ENCODE measurements at places on chromosomes 3 and 15.

DNA sequence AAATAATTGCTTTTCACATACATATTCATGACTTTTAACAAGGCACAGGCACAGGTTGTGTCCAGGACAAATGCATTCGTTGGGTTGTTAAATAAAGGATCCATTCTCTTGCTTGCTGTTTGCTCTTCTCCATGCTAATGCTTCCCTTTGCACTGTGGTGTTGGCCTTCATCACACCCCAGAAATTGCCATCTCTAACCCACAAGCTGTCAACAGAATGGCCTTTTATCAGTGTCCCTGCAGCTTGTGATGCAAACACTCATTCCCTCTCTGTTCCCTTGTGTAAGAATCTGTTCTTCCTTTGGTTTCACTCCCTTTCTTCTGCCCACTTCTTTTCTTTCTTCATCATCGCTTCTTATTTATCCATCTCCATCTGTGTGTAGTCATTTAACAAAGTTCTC, 72.2 kb downstream of the SLC7A14 start:
- no peak for DNase-seq

- no peak for DNase-seq
Observed at GRCh38 chr15:75641603-75642002, 1.6 kb upstream of the IMP3 start.

- DNase-seq: no peak
Observed at GRCh38 chr3:62323241-62323640, 50.1 kb downstream of the FEZF2 start.

GRCh38 chr3:97958396-97958795, 13.8 kb downstream of the RIOX2 start:
- DNase-seq: no peak

DNA sequence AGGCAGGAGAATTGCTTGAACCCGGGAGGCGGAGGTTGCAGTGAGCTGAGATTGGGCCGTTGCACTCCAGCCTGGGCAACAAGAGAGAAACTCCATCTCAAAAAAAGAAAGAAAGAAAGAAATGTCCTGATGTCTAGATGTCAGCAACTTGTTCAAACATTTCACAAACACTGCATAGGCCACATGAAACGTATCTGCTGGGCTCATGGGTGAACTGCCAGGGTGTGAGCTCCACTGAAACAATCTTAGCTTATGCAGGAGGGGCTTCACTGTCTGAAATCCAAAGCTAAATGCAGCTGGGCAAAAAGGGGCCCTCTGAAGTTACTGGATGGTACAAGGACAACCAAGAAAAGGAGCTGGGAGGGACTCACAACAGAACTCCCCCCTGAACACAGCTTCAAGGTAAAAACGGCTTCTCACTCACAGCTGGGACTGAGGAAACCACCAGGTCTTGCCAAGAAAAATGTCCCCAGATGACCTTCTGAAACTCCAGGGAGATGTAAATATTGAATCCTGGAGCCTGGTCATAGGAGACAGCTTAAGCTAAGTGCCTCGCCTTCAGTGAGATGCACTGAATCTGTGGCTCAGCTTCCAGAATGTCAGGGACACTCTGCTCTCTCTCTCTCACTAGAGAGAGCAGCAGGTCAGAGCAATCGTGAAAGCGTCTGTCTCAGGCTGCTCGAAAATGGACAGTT, 31.9 kb downstream of the SEC61A1 start:
- DNase-seq: no peak
